ENCODE measurements at places on chromosomes 3 and 15.

- no peak overlapping the region for H3K4me3 ChIP-seq
- no peak for DNase-seq
- H3K4me1 ChIP-seq, result peaks cover 17% of the 10 kb centered on the region
- H3K36me3 ChIP-seq, result peaks cover 4% of the 10 kb centered on the region
- H3K27me3 ChIP-seq, result no peaks in the 10 kb centered on the region
- H3K27ac ChIP-seq, result peak overlapping the region; percentile 9
Observed at GRCh38 chr3:66381626-66382025, 119.2 kb downstream of the LRIG1 start.

DNA sequence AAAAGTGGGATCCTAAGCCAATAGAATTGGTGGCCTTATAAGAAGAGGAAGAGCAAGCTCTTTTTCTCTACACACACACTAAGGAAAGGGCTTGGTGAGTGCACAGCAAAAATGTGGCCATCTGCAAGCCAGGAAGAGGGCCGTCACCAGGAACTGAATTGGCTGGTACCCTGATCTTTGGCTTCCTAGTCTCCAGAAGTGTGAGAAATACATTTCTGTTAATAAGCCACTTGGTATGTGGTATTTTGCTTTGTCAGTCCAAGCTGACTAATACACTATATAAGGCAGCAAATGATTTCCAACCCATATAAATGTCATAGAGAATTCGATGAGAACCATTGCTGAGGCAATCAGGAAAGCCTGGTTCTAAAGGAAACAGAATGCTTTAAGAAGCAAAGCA lies 816.3 kb upstream of the SEMA6D start:
- H3K36me3 ChIP-seq, result no peaks in the 10 kb centered on the region
- DNase-seq, result no peak
- no peaks in the 10 kb centered on the region for H3K4me1 ChIP-seq
- no peaks in the 10 kb centered on the region for H3K27me3 ChIP-seq

DNA sequence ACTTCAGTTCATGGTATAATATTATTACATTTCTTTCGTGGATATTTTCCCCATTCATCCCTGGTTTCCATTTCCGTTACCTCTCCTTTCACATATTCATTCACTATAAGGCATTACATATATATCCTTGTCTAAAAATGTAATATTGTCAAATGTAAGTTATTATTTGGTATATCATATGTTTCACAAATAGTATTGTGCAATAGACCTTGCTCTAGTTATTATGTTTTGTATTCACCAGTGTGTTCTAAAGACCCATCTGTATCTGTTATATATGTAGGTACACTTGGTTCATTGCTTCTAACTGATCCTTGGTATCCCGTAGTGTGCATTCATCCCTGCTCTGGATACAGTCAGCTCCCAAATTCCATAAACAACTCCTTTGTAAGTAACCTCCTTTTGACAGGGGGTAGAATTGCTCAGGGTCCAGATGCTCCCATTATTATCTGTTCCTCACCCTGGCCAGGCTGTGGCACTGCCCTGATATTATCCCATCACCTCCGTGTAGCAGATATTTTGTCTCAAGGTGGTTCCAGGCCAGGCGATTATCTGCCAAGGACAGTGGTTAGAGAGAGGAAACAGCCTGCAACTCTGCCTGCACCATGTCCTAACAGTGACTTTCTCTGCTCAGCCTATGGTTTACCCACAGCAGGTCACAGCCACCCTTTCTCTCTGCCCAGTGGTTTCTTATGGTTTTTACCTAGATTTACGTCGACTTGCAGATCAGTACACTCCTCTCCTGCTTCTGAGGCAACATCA lies 29.2 kb downstream of the PAQR9 start:
- no peak overlapping the region for H3K27ac ChIP-seq
- H3K4me3 ChIP-seq, result no peak overlapping the region
- peaks cover 26% of the 10 kb centered on the region for H3K27me3 ChIP-seq
- no peaks in the 10 kb centered on the region for H3K36me3 ChIP-seq

- H3K36me3 ChIP-seq, result no peaks in the 10 kb centered on the region
- no peak overlapping the region for H3K4me3 ChIP-seq
- peaks cover 21% of the 10 kb centered on the region for H3K27me3 ChIP-seq
- peaks cover 10% of the 10 kb centered on the region for H3K4me1 ChIP-seq
- no peak for DNase-seq
Observed at GRCh38 chr15:99430881-99431401, 134.8 kb upstream of the MEF2A start.

DNA sequence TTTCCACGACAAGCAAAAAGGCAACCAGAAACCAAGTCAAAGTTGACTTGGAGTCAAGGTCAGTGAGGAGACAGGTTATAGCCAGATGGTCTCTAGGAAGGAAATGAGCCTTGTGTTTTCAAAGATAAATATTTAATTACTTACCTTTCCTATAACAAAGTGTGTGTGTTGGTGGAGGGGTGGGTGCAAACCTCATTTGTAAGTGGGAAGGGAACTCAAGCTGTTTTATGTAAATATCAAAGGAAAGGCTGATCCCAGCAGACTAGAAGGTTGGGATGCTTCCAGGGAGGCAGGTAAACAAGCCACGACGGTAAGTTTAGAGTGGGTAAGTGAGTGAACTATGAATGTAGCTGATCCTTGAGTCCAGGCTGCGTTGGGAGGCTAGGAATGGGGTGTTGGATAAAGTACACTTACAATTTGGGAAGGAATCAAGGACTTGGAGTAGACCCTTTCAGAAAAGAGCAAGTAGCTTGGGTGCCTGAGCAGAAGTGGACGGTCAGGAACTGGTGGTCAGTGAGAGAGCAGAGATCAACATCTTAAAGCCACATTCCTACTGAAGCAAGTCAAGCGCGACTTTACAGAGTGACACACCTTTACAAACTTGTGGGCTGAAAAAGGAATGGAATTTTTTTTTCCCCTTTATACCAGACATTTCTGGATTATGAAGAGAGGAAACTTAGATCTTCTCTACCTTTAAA lies 82.0 kb upstream of the TBL1XR1 start:
- peak overlapping the region; percentile 17 for H3K27ac ChIP-seq
- no peaks in the 10 kb centered on the region for H3K27me3 ChIP-seq
- H3K4me1 ChIP-seq, result peaks cover 11% of the 10 kb centered on the region
- no peak for DNase-seq

DNA sequence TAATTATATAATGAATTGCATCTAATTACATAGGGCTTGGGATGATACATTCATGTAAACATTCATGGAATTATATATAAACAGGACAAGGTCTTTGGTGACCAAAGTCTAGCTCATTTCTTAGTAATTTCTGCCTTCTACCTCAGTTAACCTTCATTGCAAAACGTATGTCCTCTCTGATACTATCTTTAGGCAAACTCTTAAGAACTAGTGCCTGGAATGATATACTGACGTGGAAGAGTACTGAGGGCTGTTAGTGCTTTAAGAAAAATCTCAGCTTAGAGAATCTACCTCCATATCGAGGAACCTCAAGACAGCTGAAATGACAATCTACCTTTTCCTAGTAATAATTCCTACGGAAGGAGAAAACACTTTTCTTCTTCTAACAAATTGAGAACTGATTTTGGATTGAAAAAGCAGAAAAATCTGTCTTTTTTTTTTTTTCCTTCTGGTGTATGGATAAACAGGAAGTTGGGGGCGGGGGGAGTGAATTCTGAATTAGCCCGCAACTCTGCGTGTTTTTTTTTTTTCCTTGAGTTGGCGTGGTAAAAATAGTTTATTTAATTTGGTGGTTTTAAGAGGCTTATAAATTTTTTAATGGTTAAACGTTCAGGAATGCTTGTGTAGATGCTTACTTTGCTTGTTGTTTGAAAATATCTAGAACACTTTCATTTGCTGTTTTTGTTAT lies 43.2 kb downstream of the RARB start:
- H3K27me3 ChIP-seq, result peaks cover 22% of the 10 kb centered on the region
- DNase-seq, result no peak
- H3K36me3 ChIP-seq, result no peaks in the 10 kb centered on the region
- peaks cover 4% of the 10 kb centered on the region for H3K4me1 ChIP-seq

GRCh38 chr3:188339410-188340295 lies 185.7 kb downstream of the LPP start:
- H3K4me1 ChIP-seq, result peaks cover 26% of the 10 kb centered on the region
- H3K4me3 ChIP-seq, result peak overlapping the region; percentile 76
- peak overlapping the region; percentile 82 for H3K27ac ChIP-seq
- H3K27me3 ChIP-seq, result no peaks in the 10 kb centered on the region
- no peaks in the 10 kb centered on the region for H3K36me3 ChIP-seq

DNA sequence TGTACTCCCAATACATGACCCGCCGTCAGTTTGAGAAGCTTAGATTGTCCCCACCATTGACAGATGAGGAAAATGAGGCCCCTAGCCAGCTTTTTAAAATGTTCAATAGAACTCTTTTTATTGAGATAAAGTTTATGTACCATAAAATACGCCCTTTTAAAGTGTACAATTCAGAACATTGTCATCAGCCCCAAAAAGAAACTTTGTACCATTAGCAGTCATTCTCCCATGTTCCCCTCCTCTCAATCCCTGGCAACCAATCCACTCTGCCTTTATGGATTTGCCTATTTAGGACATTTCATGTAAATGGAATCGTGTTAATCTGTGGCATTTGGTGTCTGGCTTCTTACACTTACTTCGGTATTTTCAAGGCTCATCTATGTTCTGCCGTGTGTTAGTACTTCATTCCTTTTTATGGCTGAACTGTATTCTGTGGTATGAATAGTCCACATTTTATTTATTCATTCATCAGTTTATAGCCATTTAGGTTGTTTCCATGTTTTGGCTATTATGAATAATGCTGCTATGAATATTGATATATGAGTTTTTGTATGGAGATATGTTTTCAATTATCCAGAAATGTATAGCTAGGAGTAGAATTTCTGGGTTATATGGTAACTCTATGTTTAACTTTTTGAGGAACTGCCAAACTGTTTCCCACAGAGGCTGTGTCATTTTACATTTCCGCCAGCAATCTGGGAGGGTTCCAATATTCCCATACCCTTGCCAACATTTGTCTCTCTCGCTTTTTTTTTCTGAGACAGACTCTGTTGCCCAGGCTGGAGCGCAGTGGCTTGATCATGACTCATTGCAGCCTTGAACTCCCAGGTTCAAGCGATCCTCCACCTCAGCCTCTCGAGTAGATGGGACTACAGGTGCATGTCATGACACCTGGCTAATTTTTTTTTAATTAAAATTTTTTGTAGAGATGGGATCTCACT lies 15.3 kb upstream of the PTPN23 start:
- no peak overlapping the region for H3K27ac ChIP-seq
- H3K4me1 ChIP-seq, result peaks cover 11% of the 10 kb centered on the region
- peaks cover 2% of the 10 kb centered on the region for H3K36me3 ChIP-seq
- peaks cover 9% of the 10 kb centered on the region for H3K27me3 ChIP-seq
- no peak for DNase-seq
- H3K4me3 ChIP-seq, result no peak overlapping the region

DNA sequence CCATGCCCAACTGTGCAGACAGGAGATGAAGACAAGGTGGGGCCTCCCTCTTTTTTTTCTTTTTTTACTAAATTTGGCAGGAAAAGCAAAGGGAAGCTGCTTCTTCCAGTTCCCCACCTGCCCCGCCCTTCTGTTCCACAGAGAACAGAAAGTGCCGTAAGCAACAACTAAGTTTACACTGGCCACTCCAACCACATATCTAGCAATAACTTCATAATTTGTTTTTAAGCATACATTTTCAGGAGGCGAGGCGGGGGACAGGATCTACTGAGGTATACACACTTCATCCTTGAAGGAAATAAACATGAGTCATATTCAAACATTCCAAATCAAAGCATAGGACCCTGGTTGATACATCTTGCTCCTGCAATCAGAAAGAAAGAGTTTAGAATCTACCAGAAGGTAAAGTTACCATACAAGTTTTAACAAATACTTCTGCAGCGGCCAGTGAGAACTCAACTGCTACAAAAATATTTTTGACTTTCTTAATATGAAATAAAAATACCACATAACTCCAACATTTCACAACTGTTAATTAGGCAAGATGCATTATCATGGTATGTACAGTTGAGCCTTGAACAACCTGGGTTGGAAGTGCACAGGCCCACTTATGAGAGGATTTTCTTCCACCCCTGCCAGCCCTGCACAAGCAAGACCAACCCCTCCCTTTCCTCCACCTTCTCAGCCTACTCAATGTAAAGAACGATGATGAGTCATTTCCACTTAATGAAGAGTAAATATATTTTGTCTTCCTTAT lies 50.7 kb downstream of the FOXP1 start:
- no peak overlapping the region for H3K27ac ChIP-seq
- DNase-seq, result no peak

- H3K36me3 ChIP-seq, result peaks cover 5% of the 10 kb centered on the region
- H3K27ac ChIP-seq, result no peak overlapping the region
- no peak for DNase-seq
- no peaks in the 10 kb centered on the region for H3K4me1 ChIP-seq
- H3K4me3 ChIP-seq, result no peak overlapping the region
Observed at GRCh38 chr3:70822669-70823068, 510.2 kb upstream of the MDFIC2 start.

GRCh38 chr3:134471521-134472193 lies 14.1 kb downstream of the ANAPC13 start:
- no peak for DNase-seq
- H3K27me3 ChIP-seq, result no peaks in the 10 kb centered on the region
- peaks cover 4% of the 10 kb centered on the region for H3K4me1 ChIP-seq
- no peak overlapping the region for H3K27ac ChIP-seq
- H3K36me3 ChIP-seq, result peaks cover 5% of the 10 kb centered on the region
- no peak overlapping the region for H3K4me3 ChIP-seq

GRCh38 chr3:71721651-71722157 lies 3.5 kb downstream of the EIF4E3 start:
- H3K4me3 ChIP-seq, result peak overlapping the region; percentile 89
- peaks cover 77% of the 10 kb centered on the region for H3K4me1 ChIP-seq
- no peak for DNase-seq
- no peaks in the 10 kb centered on the region for H3K27me3 ChIP-seq
- peaks cover 9% of the 10 kb centered on the region for H3K36me3 ChIP-seq

GRCh38 chr3:177468816-177469215 lies 271.5 kb upstream of the TBL1XR1 start:
- no peaks in the 10 kb centered on the region for H3K27me3 ChIP-seq
- no peak overlapping the region for H3K27ac ChIP-seq
- peaks cover 13% of the 10 kb centered on the region for H3K4me1 ChIP-seq
- H3K36me3 ChIP-seq, result no peaks in the 10 kb centered on the region

DNA sequence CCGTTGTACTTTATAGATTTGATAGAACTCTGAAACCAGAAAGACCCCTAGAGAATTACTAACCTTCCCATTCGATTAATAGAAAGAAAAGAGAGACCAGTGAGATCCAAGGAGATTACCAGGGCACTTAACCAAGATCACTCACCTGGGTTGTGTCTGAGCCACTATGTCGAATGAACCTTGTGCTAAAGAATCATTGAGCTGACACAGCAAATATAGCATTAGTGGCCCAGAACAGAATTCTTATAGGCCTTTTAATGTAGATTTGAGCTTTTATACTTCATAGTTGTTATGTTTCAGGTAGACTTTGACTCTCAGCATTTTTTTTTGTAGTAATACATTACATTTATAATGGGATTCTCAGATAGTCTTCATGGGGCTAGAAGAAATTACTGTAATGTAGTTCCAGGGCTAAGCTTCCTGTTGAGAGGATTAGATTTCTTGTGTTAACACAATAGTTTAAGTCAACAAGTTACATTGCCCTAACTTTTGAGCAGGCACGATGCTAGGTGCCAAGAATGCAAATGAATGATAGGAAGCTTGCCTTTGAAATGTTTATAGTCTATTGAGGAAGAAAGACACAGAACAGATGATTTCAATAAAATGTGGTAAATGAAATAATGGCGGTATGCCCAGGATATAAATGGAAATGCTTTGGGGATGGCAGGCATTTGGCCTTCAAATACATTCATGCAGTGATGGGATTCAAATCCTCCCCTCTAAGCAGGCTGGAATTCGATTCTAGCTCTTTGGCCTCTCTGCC lies 24.4 kb upstream of the ABHD10 start:
- H3K36me3 ChIP-seq, result no peaks in the 10 kb centered on the region
- DNase-seq, result no peak
- no peak overlapping the region for H3K4me3 ChIP-seq
- H3K27me3 ChIP-seq, result no peaks in the 10 kb centered on the region

GRCh38 chr3:54773271-54773670 lies 154.6 kb downstream of the LRTM1 start:
- H3K4me3 ChIP-seq, result no peak overlapping the region
- H3K4me1 ChIP-seq, result no peaks in the 10 kb centered on the region
- DNase-seq, result no peak
- H3K36me3 ChIP-seq, result no peaks in the 10 kb centered on the region
- no peak overlapping the region for H3K27ac ChIP-seq

Measured in T-helper 17 cell (primary cell).